ENCODE measurements at places on chromosomes 7 and 10. TPM values are rescaled to one million over a fixed set of nuclear protein-coding genes. Genes with fewer than 3 reads are reported as not detected.

DNA sequence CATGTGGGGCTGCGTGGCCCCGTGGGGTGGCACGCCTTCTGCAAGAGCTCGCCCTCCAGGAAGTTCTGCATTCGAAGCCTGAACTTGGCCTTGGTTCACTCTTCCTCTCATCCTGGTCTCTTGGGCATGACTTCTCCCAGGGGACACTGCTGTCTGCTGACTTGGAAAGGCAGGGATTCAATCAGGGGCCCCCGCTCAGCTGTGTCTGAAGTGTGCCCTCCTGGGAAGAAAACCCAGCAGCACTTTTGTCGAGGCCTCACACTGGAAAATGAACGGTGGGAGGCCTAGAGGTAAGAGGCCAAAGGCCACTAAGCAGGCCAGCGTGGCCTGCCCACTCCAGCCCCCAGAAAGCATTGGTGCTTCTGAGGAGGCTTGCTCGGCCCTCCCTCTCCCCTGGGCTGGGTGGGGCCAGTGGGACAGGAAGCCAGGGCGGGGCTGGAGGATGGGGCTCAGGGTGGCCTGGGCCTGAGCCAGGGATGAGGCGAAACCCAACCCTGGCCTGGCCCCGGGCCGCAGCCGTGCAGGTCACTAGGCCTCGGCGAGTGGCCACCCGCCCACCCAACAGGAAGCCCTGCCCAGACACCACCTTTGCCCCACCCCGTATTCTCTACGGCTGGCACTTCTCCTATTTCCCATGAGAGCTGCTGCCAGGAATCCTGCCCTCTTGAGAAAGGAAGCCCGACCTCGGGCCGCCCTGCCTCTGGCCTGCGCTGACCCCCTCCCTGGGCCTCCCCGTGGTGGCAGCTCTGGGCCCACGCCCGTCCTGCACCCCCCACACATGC, 81.1 kb downstream of the ZMIZ1 start:
- peaks cover 75% of the 10 kb centered on the region for H3K4me1 ChIP-seq
- no peaks in the 10 kb centered on the region for H3K27me3 ChIP-seq
- peak; percentile 39 for DNase-seq
- H3K27ac ChIP-seq = peak overlapping the region; percentile 96
- peaks cover 44% of the 10 kb centered on the region for H3K36me3 ChIP-seq
- H3K4me3 ChIP-seq = no peak overlapping the region

The TMEM236 gene
- 0.76 TPM for total RNA-seq

DNA sequence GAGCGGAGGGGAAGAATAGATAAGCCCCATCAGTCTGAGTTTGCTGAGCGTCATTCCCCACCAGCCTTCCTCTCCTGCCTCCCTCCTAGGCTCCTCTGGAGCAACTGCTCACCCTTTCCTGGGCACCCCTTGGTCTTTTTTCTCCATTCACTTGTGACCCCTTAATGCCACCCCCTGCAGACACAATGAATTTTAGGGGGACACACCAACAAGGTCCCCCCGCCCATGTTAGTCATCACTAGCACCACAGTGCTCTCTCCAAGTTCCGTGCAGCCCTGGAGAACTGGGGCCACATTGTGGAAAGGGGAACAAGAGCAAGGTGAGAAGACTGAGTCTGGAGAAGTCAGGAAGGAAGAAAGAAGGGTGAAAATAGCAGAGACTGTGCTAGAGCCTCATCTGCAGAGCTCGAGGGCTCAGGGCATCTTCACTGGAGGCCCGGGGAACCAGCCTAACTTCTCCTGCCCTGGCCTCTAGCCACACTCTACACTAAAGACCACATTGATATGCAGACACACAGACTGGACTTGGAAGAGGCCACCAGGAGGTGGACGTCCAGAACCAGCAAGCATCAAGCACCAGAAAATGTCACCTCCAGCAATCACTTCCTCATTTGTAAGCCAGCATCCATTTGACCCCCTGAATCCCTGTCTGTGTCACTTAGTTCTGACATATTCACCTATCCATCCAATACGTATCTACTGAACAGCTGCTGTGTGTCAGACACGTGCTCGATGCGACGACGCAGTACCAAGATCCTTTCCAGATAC, 17.5 kb downstream of the RGR start:
- no peak overlapping the region for H3K27ac ChIP-seq
- H3K27me3 ChIP-seq = no peaks in the 10 kb centered on the region
- no peak overlapping the region for H3K4me3 ChIP-seq
- no peaks in the 10 kb centered on the region for H3K36me3 ChIP-seq
- no peaks in the 10 kb centered on the region for H3K4me1 ChIP-seq

DNA sequence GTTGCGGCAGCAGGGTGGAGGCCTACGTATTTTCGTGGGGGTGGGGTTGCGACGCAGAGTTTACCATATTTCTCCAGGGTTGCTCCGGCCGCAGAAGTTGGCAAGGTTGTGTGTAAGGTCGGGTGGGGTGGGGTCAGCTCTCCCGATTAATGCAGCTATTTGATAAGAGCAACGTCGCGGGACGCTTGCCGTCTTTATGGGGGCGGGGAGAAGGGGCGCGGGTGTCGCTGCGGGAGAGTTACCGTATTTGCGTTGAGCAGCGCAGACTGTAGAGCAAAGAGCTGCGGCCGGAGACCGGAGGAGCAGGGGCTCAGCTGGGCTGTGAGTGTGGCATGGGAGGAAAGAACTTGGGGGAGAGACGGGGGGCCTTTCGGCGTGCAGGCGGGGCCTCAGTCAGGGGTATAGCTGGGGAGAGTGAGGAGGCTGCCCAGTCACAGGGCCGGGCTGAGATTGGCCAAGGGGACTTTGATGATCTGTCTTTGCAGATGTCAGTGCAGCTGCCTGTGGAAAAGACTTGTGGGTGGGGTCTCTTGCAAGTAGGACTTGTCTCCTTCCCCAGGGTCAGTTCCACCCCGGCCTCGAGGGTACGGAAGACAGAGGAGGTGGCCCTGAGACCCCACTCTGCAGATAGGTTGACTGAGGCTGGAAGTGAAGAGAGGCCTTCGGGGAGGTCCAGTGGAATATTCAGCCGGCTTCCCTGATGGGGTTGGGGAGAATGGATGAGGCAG, 26.6 kb downstream of the ZNF775 start:
- no peaks in the 10 kb centered on the region for H3K36me3 ChIP-seq
- peak overlapping the region; percentile 76 for H3K4me3 ChIP-seq
- H3K27me3 ChIP-seq = no peaks in the 10 kb centered on the region
- DNase-seq = no peak

The UCN3 gene
- not detected for total RNA-seq

The MSMB gene
- total RNA-seq = 8.4 TPM

DNA sequence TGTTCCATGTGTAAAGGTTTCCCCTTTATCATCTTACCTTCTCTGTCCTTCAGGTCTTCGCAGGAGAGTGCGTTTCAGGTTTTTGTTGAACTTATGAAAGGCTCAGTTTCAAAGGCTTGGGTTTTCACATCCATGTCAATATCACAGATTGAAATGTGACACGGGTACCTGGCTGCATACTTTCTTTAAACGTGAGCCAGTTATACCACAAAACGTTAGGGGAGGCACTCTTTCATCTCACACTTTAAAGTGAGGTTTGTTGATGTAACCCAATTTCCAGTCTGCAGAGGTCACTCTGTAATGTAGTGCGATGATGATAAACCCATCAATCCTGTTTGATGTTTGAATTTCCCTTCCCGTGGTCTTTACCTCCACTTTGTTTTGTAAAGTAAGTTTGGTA, 506.9 kb downstream of the SUGCT start:
- H3K36me3 ChIP-seq = no peaks in the 10 kb centered on the region
- H3K27ac ChIP-seq = no peak overlapping the region
- DNase-seq = no peak
- H3K27me3 ChIP-seq = no peaks in the 10 kb centered on the region
- H3K4me3 ChIP-seq = no peak overlapping the region

The CPXM2 gene
- total RNA-seq = 2.7 TPM

- H3K27me3 ChIP-seq = no peaks in the 10 kb centered on the region
- H3K4me3 ChIP-seq = no peak overlapping the region
- no peak overlapping the region for H3K27ac ChIP-seq
- no peak for DNase-seq
- H3K4me1 ChIP-seq = no peaks in the 10 kb centered on the region
These were observed 364.1 kb downstream of the TNS3 start for GRCh38 chr7:47217570-47218360.

GRCh38 chr7:80127412-80128160, 7.0 kb upstream of the GNAI1 start:
- H3K4me1 ChIP-seq = no peaks in the 10 kb centered on the region
- no peak for DNase-seq
- no peaks in the 10 kb centered on the region for H3K27me3 ChIP-seq
- H3K36me3 ChIP-seq = no peaks in the 10 kb centered on the region

- no peak for DNase-seq
- H3K4me3 ChIP-seq = no peak overlapping the region
- H3K27me3 ChIP-seq = no peaks in the 10 kb centered on the region
- no peaks in the 10 kb centered on the region for H3K4me1 ChIP-seq
- H3K27ac ChIP-seq = no peak overlapping the region
- peaks cover 35% of the 10 kb centered on the region for H3K36me3 ChIP-seq
These were observed 31.3 kb downstream of the KIN start for GRCh38 chr10:7756360-7756992.

- no peaks in the 10 kb centered on the region for H3K27me3 ChIP-seq
- H3K4me3 ChIP-seq = no peak overlapping the region
These were observed 225.9 kb downstream of the WDR11 start for GRCh38 chr10:121076776-121077715.

The GNGT1 gene
- total RNA-seq = not detected

- H3K36me3 ChIP-seq = no peaks in the 10 kb centered on the region
- H3K4me1 ChIP-seq = no peaks in the 10 kb centered on the region
- no peak overlapping the region for H3K4me3 ChIP-seq
- no peaks in the 10 kb centered on the region for H3K27me3 ChIP-seq
These were observed 9.4 kb upstream of the ETV1 start for GRCh38 chr7:13998866-13999265.

DNA sequence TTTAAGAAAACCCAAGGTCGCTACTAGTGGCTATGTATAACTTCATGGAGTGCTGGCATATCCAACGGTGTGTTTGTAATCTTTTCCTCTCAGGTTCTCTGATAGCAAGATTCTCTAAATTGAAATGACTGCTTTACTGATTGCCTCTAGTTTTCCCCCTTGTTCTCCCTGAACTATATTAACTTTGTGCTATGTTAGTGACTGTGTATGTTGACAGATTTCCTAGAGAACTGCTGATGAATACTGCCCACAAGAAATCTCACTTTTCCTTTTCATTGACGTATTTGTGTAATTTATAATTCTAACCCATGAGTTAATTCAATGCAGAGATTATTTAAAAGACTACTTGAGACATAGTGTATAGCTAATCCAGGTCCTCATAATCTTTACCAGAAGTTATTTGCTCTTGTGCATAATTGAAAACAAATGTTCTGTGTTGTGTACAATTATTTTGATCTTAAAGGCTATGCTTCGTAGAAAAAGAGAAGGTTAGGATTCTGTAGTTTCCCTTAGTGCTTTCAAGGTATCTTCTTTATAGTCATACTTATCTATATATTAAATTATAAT, 70.6 kb upstream of the GLCCI1 start:
- no peak overlapping the region for H3K4me3 ChIP-seq
- H3K4me1 ChIP-seq = no peaks in the 10 kb centered on the region
- H3K36me3 ChIP-seq = no peaks in the 10 kb centered on the region
- DNase-seq = no peak

The PRRT4 gene
- 1.9 TPM for total RNA-seq

DNA sequence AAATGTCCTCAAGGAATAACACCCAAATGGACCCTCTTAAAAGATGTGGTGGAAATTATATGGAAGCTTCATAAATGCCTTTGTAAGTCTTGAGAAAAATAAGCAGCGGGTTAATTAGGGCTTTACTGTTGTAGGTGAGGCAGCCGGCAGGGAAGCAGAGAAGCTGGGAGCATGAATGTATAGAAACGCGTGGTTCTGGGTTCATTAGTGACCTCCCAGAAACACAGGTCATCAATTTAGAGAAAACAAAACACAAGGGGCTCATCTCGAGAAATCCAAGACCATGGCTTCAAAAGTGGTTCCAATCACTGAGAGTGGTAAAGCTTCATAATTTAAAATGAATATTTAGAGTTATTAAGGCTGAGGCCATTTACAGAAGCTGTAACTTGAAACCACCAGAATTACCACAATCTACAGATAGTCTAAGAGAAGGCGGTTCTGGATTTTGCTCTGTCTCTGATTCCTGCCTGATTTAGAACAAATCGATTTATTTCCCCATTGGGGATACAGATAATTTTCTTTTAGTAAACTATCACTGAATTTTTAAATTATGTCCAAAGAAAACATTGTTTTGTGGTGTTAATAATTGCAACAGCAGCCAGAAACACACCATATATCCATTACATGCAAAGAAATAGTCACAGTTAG, 20.7 kb downstream of the GARIN1A start:
- no peak overlapping the region for H3K27ac ChIP-seq
- no peak for DNase-seq
- H3K27me3 ChIP-seq = peaks cover 32% of the 10 kb centered on the region

- peaks cover 21% of the 10 kb centered on the region for H3K36me3 ChIP-seq
- DNase-seq = no peak
- H3K27ac ChIP-seq = peak overlapping the region; percentile 3
- H3K4me3 ChIP-seq = no peak overlapping the region
- peaks cover 21% of the 10 kb centered on the region for H3K4me1 ChIP-seq
These were observed 55.0 kb downstream of the WAC start for GRCh38 chr10:28587970-28588290.

- no peaks in the 10 kb centered on the region for H3K27me3 ChIP-seq
- no peak overlapping the region for H3K4me3 ChIP-seq
- no peaks in the 10 kb centered on the region for H3K36me3 ChIP-seq
- no peak overlapping the region for H3K27ac ChIP-seq
These were observed 11.6 kb downstream of the CD36 start for GRCh38 chr7:80650030-80650429.

The PCBD1 gene
- 43.1 TPM for total RNA-seq

The VAX1 gene
- total RNA-seq = not detected

DNA sequence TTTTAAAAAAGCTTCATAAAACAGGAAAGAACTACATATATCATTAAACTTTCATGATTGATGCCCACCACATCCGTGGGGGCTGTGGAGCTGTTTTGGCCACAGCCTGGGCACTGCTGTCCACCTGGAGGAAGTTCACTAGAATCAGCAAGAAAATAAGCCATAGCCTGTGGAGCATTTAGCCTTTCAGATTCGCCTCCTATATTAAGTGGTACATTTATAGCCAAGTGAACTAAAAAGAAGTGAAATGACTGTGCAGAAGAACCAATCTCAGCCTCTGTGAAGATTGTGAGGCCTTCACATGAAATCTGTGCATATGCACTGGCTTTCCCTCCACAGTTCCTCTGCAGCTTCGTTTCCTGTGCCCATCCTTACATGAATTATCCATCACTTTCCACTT, 23.5 kb downstream of the WNT16 start:
- no peaks in the 10 kb centered on the region for H3K4me1 ChIP-seq
- no peaks in the 10 kb centered on the region for H3K27me3 ChIP-seq
- H3K36me3 ChIP-seq = peaks cover 3% of the 10 kb centered on the region
- H3K4me3 ChIP-seq = no peak overlapping the region
- no peak for DNase-seq
- H3K27ac ChIP-seq = no peak overlapping the region

All from esophagus squamous epithelium (tissue), 5 donors.